ENCODE measurements at places on chromosomes 3 and 15.

- DNase-seq = no peak
Measured at GRCh38 chr15:94346282-94346681, 114.9 kb downstream of the MCTP2 start.

DNA sequence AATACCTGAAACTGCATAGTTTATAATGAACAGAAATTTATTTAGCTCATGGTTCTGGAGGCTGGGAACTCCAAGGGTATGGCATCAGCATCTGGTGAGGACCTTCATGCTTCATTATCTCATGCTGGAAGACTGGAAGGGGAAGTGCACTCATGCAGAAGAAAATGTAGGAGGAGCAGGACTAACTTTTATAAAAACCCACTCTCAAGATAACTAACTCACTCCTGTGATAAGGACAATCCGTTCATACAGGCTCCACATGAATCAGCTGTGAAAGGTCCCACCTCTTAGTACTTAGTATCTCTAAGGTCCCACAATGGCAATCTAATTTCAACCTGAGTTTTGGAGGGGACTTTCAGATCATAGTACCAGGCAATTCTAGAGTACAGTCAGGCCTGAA, 33.6 kb upstream of the APH1B start:
- no peak for DNase-seq

GRCh38 chr3:35944926-35945710, 305.8 kb downstream of the ARPP21 start:
- no peak for DNase-seq

DNA sequence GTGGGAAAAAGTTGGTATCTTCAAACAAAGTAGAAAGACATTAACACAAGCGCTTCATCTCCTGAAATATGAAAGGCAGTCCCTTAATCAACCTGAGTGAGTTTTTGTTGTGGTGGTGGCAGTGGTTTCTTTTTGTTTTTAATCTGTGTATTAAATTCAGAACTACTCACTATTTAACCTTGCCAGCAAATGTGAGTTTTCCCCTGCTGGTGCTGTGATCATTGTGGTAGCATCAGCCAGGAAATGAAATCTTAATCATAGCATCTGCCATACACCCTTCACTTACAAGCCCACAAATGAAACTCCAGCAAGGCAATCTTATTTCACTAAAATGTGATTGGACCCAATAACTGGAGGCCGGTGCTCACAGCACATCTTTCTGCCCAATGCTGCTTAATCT, 229.7 kb downstream of the SHOX2 start:
- no peak for DNase-seq

- no peak for DNase-seq
Measured at GRCh38 chr15:77112838-77113504, 42.1 kb upstream of the TSPAN3 start.

DNA sequence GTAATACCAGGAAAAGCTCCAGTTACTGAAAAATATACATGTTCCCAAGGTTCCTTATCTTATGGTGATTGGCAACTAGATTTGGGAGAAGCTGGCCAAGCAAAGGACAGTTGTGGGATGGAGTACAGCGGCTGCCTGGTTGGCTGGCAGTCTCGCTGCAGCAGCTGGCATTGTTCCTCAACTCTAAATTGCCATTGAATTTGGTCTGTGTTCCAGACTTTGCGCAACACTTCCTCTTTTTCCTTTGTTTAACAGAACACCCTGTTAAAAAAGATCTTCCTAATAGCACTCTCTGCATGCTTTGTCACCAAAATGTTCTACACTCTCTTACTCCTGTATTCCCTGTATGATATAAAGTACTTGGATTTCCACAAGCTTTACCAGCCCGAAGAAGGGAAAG, 420.6 kb upstream of the RBMS3 start:
- DNase-seq = no peak

- no peak for DNase-seq
Measured at GRCh38 chr3:151839313-151839631, 25.4 kb downstream of the AADAC start.

DNA sequence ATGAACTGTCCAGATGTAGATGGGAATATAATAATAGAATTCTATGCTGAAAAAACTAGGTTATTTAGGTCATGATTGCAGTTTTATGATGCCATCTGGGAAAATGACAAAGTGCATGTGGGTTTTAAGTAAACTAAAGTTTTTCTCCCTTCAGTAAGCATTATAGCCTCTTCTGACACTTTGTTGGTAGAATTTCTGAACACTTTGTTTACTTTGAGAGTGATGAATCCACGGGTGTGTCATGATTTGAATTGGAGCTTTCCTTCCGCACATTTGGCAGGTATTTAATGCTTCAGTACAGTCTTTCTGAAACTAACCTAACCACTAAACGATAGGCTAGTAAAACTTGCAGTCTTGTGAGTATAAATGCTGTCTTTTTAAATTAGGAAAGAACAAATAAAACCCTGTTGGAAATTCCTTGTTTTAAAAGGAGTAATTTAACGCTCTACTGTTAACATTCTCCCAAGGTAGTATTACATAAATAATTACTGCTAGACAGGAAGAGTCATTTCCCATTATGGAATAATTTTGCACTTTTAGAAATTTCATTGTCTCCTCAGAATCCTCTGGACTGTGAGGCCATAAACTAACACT, 7.0 kb downstream of the FILIP1L start:
- DNase-seq = no peak

DNA sequence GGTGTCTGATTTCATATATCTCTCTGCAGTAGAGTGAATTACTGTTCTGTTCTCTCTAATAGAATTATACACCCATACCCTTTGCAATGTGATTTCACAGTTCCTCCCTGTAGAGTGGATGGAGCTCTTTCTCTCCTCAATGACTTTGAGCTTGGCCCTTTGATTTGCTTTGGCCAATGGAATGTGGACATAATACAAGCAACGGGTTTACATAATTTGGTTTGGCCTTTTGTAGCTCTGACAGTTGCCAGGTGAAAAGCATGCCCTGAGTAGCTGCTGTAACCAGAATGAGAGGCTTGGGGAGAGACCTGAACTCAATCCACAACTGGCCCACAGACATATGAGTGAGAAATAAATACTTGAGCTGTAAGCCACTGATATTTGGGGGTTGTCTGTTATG, 32.1 kb downstream of the ZDHHC23 start:
- DNase-seq = no peak

GRCh38 chr15:58282060-58282708, 144.0 kb downstream of the AQP9 start:
- DNase-seq = no peak

- DNase-seq = peak; percentile 56
Measured at GRCh38 chr3:101862416-101863165, 13.3 kb downstream of the NFKBIZ start.

DNA sequence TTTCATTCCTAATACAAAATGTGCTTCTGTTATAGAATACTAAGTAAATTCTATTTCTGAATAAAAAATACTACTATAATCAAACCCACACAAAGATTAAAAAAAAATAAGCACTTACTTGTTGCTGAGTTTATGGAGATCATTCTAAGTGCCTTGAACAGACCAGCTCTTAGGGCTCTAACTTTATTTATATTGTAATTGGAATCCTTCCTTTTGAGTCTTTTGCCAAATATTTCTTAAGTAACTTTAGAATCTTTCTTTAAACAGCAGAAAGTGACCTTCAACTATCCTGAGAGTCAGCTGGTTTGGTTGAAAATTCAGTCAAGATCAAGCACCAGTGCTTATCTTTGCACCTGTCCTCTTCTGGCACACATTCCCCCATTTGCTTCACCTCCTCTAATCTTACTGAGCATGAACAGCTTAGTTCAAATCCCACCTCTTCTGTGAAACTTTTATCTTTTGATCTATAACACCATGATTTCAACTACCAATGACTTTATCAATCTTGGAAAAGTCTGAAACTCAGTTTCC, 149.3 kb downstream of the VPS13C start:
- DNase-seq = no peak

DNA sequence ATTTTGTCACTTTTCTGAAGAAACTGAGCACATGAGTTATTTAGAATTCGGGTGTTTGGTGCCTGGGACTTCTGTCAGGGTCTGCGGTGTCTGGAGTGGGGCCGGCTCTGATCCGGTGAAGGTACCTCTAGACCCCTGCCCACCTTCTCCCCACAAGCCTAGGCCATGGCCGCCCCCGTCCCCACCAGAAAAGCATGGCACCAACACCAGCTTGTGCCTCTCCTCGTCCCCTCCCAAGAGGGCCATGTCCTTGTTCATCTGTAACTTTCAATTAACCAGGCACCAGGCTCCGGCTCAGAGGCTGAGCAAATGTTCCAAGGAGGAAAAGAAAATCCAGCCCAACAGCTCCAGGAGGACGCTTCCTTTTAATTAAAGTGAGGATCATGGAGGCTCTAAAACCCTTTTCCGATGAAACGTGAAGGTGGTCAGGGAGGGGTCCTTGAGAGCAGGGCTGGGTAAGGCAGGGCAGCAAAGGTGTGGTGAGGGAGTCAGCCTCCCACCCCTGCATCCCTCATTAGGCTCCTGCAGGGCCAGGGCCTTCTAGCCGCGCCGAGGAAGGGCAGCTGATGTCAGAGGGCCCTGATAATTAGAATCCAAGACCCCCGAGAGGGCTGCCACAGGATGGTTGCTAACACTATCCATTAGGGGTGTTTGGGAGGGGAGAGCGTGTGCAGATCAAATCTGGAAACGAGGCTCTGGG, 62.3 kb downstream of the SLC6A1 start:
- DNase-seq = no peak

DNA sequence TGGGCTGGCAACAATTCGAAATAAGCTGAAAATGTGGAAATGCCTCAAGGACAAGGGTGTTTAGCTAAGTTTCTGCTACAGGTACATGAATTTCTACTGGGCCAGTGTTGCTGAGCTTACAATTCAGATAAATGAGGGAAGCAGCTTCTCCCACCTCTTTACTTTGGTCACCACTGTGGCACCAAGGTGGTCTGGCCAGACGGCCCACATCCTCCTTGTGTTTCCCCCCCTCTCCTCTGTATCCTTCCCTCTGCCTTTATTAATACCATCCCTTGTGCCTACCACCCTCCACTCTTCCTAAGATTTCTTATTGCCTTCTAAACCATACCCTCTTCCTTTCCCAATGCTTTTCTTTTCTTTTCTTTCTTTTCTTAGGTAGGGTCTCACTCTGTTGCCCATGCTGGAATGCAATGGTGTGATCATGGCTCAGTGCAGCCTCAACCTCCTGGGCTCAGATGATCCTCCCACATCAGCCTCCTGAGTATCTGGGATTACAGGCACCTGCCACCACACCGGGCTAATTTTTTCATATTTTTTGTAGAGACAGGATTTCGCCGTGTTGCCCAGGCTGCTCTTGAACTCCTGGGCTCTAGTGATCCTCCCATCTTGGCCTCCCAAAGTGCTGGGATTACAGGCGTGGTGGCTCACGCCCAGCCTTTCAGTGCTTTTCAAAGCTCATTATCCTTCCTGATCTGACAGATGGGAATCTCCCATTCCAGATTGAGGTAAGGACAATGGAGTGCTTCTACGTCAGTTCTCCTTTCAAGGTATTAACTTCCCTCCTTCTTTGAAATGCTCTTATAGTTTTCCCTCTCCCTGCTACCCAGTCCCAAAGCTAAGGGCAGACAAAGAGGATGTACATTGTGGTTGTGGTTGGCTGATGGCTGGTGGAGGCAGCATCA, 14.8 kb downstream of the ANXA2 start:
- no peak for DNase-seq

GRCh38 chr3:8839607-8840325, 70.4 kb upstream of the OXTR start:
- no peak for DNase-seq

DNA sequence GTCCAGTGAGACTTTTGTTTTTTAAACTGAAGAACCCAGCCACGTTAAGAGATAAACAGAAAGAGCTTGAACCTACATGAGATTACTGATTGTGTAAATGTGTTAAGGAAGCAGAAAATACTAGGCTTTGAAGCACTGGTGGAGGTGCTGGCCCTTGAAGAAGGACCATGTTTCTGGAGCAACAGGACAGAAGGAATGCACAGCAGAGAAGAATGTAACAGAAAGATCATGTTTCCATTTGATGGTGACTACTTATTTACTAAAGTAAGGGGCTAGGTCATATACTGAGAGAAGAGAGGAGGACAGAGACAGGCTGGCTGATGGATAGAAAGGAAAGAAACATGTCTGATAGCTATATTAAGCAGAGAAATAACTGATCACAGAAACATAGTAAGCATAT, 88.8 kb downstream of the CLASP2 start:
- no peak for DNase-seq

DNA sequence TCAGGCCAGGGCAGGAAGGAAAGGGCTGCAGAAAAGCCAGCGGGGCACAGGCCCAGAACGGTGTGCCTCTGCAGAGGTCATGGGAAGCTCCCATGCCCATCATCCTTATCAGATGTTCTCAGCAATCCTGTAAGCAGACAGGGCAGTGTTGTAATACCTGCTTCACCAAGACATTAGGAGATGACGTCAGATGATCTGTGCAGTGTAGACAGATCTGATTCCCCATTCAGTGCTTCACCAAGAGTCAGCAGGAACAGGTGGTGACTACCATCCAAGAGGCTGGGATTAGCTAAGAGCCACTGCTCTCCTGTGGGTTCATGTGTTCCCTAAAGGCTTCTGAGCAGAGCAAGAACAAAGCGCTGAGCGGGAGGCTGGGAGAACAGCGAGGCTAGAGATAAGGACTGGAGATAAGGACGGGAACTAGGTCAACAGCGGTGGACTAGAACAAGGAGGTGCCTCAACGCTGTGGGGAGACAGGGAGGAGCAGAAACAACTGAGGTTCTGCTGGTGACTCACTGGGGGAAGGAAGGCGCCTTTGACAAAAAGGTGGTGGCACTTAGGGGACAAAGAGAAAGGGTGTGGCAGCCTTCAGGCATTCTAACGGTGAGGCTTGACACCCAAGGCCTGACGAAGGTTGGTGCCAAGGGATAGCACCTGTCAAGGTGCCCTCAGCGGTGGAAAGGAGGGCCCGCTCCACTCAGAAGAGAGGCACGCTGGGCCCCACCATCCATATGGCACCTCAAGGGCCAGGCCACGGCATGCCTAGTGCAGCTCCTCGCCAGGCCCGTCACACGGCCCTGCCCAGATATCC, 28.4 kb downstream of the CCDC12 start:
- peak; percentile 79 for DNase-seq

GRCh38 chr3:96900031-96900430, 85.6 kb downstream of the EPHA6 start:
- no peak for DNase-seq

DNA sequence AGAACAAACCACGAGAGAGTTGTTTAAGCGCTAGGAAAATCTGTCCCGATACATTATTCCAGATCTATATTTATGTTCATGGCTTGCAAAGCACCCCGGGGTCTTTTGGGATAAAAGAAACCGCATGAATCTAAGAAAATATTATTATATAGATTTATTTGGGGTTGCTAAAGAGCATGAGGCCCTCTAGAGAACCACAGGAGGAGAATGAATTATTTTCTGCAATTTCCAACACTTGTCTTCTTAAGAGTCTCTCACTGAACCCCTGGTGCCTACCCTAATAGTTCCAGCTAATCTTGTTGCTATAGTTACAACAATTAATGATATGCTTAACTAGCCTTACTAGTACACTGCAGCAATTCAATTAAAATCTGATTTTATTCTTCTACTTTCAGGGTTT, 79.6 kb downstream of the ARRDC4 start:
- DNase-seq = no peak

GRCh38 chr3:58864480-58864879, 185.3 kb downstream of the CFAP20DC start:
- no peak for DNase-seq

- no peak for DNase-seq
Measured at GRCh38 chr15:49215768-49216739, 46.0 kb downstream of the GALK2 start.
